Activated CD8-positive, alpha-beta memory T cell treated with anti-CD3 and anti-CD28 coated beads for 1 hour (primary cell): ENCODE measurements at places on chromosomes 3 and 15.

DNA sequence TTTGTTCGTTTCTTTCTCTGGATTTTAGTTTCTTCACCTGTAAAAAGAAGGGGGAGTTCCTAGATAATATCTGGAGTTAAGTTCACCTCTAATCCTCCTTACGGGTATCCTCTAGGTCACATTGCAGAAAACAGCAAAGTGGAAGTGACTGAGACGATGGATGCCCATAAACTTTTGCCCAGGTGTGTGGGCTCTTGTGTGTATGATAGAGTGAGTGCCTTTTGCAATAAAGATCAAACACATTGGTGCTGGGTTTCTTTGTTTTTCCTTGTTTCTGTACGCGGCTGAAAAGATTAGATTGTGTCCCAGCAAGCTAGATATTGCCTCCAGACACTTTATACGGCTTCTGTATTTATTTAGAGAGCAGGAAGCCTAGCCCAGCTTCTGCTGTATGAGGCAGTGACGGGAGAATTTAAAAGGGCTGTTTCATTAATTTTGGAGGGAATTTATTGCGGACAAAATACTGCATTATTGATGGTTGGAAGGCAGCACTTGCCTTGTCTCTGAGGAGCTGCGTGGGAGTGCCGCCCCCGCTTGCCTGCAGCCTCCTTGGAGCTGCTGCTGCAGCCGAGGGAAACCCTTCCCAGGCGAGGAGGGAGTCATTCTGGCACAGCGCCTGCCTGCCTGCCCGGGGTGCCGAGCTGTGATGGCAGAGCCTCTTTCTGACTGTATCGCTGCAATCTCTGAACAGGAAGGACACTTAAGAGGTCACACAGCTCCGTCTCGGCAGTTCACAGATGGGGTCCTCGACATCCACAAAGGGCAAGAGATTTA lies 38.5 kb downstream of the PYDC2 start:
- DNase-seq, result no peak

DNA sequence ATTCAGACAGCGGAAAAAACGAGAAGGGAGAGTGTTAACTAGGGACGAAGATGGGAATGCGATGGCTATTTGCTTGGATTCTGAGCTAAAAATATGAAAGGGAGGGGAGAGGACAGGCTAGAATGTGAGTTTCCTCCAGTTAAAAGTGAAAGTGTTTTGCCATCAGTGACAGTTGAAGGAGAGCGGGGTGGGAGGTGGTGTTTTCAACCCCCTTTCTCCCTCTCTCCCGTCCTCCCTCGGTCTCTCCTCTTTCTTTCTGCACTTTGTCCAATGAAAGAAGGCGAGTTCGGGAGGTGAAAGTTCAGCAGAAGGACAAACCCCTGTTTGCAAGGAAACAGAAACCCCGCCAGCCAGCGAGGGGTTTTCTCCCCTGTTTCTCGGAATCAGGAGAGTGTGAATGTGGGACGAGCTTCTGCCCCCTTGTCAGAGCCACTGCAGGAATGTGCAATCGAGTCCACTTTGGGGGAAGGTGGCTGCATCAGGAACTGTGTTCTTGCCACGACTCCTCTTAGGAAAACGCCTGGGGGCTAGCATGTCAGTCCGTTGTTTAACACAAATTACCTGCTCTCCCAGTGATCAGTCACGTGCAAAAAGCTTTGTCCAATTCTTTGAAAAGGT lies 975 bp upstream of the FOXP1 start:
- DNase-seq, result peak; percentile 3

GRCh38 chr15:46265664-46266347 lies 631.0 kb downstream of the SQOR start:
- DNase-seq, result no peak

- DNase-seq, result no peak
Measured at GRCh38 chr3:130787422-130788068, 40.9 kb upstream of the PIK3R4 start.

- no peak for DNase-seq
Measured at GRCh38 chr15:88736204-88736603, 67.0 kb upstream of the ACAN start.

- DNase-seq, result no peak
Measured at GRCh38 chr3:171173736-171174135, 147.2 kb upstream of the SLC2A2 start.
